ENCODE measurements at places on chromosomes 6 and 20.

DNA sequence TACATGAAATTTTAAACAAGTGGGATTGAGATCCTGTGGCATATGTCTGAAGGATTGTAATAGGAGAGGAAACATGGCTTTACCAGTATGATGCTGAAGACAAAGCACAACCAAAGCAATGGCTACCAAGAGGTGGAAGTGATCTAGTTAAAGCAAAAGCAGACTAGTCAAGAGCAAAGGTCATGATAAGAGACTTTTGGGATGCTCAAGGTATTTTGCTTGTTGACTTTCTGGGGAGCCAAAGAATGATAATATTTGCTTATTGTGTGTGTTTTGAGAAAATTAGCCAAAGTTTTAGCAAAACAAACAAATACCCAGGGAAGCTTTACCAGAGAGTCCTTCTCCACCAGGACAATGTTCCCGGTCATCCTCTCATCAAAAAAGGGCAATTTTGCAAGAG lies 20.3 kb downstream of the SLC16A10 start:
- DNase-seq: no peak

DNA sequence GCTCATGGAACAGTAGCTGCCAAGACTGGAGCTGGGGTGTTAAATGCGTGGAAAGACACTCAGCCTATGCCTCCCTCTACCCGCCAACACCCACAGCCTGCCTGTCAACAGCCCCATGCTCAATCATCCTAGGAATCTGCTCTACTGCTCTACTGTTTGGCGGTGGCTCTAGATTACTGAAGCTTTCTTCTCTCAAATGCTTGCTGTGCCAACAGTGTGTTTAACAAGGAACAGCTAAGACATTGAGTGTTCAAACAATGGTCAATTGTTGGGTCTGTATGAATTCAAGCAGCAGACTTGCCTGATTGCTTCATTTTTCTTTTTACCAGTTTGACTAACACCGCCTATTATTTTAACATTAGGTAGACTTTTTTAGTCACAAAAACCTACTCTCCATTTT lies 258.6 kb downstream of the SOD2 start:
- no peak for DNase-seq

GRCh38 chr6:138765896-138766655 lies 7.5 kb upstream of the CCDC28A start:
- DNase-seq: no peak

- no peak for DNase-seq
Measured at GRCh38 chr6:97422171-97422570, 139.2 kb upstream of the MMS22L start.

GRCh38 chr20:62707276-62707920 lies 1.2 kb upstream of the NTSR1 start:
- no peak for DNase-seq

DNA sequence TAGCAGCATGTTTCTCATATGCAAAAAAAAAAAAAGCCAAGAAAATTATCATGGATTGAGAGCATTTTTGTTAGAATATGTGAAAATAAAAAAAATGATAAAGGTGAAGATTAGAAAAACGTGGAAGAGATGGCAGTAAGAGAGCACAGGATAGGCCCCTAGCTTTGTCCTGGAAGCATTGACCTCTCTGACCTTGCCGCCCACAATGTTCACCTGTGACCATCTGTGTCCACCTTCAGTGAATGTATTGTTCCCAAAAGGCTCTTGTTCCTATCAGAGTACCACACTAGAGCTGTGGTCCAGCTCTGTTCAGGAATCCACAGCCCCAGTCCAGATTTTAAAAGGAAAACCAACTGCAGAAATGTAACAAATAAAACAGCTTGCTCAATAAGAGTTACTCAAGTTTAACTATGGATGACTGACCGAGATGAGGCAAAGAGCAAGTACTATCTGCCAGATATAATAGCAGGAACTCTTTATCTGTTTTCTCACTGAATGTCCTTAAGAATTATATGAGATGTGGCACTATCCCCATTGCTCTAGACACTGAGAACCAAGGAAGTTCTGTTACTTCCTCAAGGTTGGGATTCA lies 287.7 kb upstream of the STXBP5 start:
- DNase-seq: no peak

GRCh38 chr6:37960139-37960935 lies 140.8 kb downstream of the ZFAND3 start:
- no peak for DNase-seq

GRCh38 chr20:48594533-48594932 lies 233.3 kb downstream of the PREX1 start:
- no peak for DNase-seq

DNA sequence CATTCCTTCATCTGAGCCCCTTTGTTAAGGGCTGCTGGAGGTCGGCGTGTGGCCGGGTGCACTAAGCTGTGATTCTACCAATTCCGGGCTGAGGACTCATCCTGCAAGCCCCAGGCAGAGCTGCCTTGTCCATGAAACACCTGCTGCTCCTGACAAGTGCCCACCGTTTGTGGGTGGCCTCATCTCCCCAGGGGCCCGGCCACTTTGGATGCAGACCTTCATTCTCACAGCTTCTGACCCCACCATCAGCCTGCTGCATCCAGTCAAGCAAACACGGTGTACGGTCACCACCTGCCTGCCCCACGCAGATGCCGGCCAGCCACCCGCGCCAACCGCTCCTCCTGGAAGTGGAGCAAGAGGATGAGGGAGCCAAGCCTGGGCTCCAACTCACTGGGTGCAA lies 382.7 kb downstream of the THBS2 start:
- DNase-seq: no peak

Data from DND-41 (cell line).